ENCODE measurements at places on chromosomes 2 and 18.

- no peak for DNase-seq
These were observed 175.4 kb downstream of the NRP2 start for GRCh38 chr2:205857520-205858237.

DNA sequence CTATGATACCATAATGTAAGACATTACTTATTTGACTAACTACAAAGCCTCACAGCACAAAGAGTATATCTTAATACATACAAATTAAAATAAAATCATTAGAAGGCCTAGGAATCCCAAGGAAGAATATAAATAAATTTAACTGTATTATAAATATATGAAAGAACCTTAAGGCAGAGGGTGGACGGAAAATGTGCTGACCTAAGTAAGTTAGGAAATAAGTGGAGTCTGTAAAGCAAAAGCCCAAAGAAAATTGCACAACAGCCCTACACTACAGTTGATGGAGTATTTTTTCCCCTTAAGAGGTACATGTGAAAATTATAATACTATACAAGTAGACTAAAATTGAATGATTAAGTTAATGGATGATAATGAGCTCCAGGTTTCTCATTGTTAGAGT, 710.1 kb downstream of the NR4A2 start:
- no peak for DNase-seq

GRCh38 chr2:164981217-164981990, 26.1 kb upstream of the SLC38A11 start:
- no peak for DNase-seq

GRCh38 chr2:124953921-124954320, 928.8 kb downstream of the CNTNAP5 start:
- no peak for DNase-seq

- no peak for DNase-seq
These were observed 179.6 kb upstream of the SLC39A10 start for GRCh38 chr2:195477248-195477995.

GRCh38 chr18:63112706-63113105, 206.9 kb downstream of the BCL2 start:
- no peak for DNase-seq

- DNase-seq = no peak
These were observed 183.2 kb upstream of the RAB6C start for GRCh38 chr2:129796225-129796624.

DNA sequence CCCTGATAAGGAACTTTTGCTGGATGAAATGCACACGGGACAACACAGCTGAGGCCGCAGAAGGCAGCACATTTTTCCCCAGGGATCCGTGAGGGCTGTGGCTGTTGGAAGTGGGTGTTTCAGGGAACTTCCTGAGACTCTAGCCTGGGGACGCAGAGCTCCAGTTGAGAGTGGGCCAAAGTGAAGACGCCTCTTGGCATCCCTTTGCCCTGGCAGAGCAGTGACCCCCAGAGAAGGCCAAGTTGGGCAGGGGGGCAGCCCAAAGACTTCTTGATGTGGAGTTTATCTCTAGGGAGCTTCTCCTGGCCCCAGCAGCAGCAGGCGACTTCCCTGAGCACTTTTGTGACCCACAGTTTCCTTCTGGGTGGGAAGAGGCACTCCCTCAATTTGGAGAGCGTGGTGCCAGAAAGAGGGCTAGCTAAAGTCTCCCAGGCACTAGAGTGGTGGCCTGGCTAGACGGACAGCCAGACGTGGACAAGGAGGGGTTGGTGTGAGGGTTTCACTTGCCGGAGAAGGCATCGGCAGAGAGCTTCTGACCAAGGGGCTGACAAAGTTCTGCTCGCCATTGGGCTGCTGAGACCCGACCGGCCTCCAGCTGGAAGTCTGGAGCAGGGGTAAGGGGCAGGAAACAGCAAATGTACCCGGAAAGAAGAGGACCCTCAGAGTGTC, 108.8 kb downstream of the ACKR3 start:
- DNase-seq = no peak

DNA sequence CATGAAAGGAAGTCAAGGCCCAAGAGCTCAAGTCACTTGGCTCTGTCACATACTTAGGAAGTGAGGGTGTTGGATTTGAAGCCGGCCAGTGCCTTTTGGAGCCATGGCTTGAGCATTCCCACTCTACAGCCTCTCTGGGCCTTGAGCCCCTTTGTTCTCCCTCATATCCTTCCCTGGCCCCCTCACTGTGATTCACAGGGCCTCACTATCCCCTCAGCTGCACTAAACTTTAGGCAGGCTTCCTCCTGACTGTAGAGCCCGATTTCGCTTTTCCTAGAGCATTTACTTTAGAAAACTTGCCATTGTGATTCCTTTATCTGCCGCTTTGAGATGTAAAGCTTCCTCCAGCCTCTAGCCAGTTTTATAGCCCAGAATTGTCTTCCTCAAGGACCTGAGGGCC, 107.6 kb downstream of the FBXO15 start:
- no peak for DNase-seq
